ENCODE measurements at places on chromosomes 4 and X. TPM values are rescaled to one million over a fixed set of nuclear protein-coding genes. Genes with fewer than 3 reads are reported as not detected.

- DNase-seq, result peak; percentile 51
Measured at GRCh38 chr4:24244663-24245490, 339.5 kb downstream of the DHX15 start.

- DNase-seq, result no peak
Measured at GRCh38 chr4:153375303-153375702, 30.8 kb downstream of the MND1 start.

DNA sequence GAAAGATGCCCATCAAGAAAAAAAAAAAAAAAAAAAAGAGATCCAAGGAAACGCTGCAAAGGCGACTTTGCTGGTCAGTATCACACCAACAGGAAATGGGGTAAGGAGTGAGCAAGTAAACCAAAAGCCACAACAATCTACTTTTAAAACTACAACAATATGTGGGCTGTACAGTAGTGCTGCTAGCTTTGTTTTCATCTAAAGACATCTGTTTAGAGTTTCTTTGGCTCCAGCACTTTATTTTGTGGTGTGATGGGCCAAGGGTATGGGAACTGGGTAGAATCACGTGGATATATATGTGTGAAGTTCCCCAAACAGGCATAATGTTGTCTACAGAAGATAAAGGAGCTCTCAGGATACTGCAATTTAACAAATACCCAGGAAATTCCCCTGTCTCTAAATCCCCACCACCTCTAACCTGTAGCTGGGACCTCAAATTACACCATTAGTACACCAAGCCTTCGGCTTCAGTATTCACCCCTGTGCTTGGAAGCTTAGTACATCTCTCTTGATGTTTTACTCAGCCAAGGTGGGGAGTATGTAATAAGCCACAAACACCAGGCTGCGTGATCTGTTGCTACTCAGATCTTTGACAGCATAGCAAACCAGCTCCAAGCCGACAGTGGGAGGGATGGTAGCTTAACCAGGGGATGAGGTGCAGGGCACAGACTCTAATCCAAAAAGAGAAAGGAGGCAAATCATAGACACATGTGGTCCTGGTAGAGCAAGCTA is 207.9 kb downstream of the HS6ST2 start:
- DNase-seq, result no peak

- no peak for DNase-seq
Measured at GRCh38 chr4:53591372-53591892, at the start of gene LNX1. Gene LNX1 (minus strand): TSS chr4:53591486. CDS start chr4:53574002, 17,484 bp downstream.

DNA sequence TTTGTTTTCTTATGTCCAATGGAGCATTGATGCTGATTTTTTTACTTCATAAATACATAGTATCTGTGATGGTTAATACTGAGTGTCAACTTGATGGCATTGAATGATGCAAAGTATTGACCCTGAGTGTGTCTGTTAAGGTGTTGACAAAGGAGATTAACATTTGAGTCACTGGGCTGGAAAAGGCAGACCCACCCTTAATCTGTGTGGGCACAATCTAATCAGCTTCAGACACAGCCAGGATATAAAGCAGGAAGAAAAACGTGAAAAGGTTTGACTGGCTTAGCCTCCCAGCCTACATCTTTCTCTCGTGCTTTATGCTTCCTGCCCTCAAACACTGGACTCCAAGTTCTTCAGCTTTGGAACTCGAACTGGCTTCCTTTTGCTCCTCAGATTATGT is 230.6 kb upstream of the SPRY1 start:
- no peak for DNase-seq

GRCh38 chrX:22963196-22963595 is 36.6 kb upstream of the DDX53 start:
- DNase-seq, result no peak

GRCh38 chrX:72492499-72492898 is 80.1 kb downstream of the HDAC8 start:
- DNase-seq, result no peak

- no peak for DNase-seq
Measured at GRCh38 chr4:37415845-37416369, 171.4 kb downstream of the NWD2 start.

DNA sequence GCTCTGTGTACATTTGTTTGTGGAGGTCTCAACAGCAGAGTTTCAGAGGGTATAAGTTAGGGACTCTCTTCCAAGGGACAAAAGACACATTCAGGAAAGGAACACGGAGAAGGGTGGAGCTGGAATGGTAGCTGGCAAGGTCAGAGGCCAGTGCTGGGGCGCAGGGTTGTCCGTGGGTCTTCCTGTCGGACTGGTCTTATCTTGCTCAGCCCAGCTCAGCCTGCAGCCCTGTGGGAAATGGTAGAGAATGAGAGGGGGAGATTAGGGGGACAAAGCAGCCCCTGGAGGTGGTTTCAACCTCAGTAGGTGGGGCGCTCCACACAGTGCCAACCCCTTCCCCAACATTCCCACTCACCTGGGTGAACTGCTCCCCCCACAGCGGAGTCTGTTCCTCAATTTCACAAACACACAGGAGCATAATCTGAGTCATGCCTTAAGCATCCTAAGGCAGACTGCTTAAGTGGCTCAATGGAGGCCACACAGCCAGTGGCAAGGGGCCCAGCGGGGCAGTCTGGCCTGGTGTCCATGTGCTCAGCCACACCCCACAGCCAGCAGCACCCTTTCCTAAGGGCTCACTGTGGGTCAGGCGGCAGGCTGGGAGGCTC is 6.9 kb upstream of the HDAC6 start:
- no peak for DNase-seq

DNA sequence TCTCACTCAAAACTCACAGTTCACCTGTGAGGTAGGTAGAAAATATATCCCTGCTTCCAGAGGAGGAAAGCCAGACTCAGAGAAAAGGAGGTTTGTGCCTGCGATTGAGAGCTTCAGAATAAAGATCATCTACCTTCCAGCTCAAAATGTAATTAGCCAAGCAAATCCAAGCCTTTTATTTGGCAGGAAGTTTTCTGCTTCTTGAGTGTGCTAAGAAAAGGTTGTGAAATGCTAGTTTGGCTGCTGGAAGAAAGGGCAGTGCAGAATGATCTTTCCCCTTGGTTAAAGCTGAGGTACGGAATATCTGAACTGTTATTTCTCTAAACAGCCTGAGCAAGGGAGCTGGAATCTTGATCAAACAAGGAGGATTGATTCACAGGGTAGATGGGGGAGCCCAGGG is 59.7 kb upstream of the VCX3B start:
- no peak for DNase-seq

DNA sequence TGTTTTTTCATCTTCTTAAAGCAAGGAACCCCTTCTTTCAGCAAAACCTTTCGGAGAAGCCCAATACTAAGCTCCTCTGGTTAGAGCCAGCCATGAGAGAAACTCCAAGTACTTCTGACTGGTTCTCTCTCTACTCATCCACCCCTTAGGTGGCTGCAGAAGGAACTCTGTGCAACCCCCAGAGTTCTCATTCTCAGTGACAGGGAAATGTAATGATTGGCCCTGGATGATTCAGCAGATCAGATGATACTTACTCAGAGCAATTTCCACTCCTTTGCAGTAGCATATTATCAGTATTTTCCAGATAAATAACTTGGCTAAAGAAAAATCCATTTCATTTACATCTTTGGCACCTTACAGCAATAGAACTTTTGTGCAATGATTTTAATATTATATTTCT is 3.2 kb downstream of the SPP1 start:
- DNase-seq, result no peak

DNA sequence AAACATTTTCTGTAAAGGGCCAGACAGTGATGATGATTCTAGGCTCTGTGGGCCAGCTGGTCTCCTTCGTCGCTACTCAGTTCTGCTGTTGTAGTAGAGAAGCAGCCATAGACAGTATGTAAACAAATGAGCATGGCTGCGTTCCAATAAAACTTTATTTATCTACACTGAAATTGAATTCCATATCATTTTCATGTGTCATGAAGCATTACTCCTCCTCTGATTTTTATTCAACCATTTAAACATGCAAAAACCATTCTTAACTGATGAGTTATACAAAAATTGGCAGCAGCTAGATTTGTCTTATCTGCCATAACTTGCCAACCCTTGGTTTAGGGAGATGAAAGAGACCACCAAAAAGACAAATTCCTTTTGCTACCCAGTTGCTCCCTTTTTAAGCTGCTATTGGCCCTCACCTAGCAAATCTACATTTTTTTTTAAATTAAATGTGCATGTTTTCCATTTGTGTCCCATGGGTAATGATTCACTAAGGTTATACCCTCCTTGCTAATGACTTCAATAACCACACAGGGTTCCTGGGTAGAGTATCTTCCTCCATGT is 309.9 kb downstream of the DHX15 start:
- peak; percentile 58 for DNase-seq

DNA sequence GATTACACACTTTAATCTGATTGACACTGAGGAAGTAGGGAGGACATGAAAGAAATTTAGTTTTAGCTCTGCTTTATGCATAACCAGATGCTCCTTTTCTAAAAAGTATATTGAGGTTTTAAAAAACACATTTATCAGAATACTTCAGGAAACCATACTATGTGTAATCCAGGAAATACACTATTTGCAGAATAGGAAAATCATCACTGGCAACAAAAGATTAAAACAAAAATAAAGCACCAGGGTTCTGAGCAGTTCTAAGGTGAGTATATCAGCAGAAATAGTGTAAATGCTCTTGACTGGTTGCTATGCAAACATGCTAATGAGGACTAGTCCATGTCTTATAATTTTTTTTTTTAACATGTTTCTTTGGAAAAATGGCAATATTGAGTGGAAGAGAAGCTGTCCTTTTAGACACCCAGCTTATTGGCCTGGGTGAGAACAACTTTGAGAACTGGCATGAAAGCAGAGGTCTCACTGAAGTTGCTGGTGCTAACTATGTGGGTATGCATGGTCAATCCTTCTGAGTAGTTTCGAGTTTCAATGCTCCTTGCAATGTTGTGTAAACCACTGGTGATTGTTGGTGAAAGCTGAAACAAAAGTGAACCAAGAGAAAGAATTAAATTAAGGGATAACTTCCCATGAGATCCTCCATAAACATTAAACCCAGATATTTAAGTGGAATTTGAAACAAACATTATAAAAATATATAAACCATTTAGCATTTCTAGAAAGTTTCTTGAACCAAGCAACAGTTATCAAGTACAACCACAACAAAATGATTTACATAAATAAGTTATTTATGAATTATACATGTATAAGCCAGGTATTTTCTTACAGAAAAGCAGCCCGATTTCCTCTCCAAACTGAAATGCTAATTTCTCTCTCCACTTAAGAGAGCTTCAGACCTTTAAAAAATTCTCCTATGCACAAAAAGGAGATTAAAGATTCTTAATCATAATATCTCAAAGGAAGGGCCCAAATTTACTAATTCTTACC is 20.4 kb upstream of the SCD5 start:
- DNase-seq, result no peak

GRCh38 chr4:148852092-148852699 is 410.0 kb upstream of the NR3C2 start:
- no peak for DNase-seq

- DNase-seq, result no peak
Measured at GRCh38 chrX:19606902-19607301, 91.6 kb upstream of the MAP3K15 start.

GRCh38 chr4:74203467-74203866 is 45.5 kb downstream of the MTHFD2L start:
- no peak for DNase-seq

DNA sequence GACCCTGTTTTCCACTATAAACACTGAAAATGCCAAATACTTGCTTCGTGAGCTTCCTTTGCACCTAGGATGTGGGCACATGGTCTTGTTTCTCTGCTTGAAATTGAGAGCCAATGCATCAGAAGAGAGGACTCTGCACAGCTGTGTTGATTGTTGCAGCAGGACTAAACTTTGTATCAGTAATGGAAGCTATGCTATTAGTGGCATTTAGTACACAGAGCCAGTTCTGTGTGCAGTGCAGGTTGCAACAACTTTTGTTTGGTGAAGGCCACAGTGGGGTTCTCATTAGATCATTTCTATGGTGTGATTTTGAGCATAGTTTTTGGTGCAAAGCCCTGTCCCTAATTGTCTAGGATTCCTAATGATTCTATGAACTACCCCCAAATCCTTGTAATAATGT is 54.4 kb upstream of the ANKRD17 start:
- DNase-seq, result no peak

DNA sequence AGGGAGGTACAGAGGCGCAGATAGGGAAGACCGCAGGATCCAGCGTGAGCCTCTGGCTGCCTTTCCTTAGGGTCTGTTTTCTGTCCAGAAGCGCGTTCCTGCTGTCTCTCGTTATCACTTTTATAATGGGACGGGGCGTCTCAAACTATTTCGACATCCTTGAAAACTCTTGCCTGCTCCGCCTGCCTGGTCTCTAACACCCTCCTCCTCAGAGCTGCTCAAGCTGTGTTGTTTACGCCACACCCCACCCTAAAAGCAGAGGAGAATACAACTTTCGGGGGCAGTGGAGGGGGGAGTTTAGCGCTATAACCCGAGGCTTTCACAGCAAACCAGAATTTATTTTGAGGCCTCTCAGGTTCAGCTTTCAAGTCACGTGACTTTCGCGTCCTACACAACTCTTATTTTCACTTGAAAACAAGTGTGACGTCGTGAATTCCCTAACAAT is 646 bp upstream of the FAM3A start:
- DNase-seq, result peak; percentile 45

GRCh38 chr4:8320386-8320750 is 50.8 kb downstream of the HTRA3 start:
- no peak for DNase-seq

DNA sequence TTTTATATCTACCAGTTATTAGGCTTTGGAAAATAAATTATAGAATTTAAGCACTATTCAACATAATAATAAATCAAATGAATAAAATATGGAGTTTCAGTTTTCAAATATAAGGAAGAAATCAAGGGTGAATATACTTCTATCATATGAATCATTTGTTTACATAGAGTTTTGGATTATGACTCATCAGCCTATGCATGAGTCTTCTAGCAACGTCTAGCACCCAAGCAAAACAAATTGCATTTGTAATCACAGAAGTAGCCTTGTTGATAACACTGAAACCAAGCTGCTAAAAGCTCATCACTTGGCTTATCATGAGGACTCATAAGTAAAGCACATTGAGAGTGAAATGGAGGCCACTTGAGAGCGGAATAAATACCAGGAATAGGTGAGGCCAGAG is 434.6 kb downstream of the PCDH11X start:
- no peak for DNase-seq

- DNase-seq, result no peak
Measured at GRCh38 chrX:17462881-17463280, 87.9 kb downstream of the NHS start.

Gene MTM1
- polyA plus RNA-seq, result 5.6 TPM

Gene SRPK3
- polyA plus RNA-seq, result 247 TPM

Gene CSN1S1
- not detected for polyA plus RNA-seq

Gene MORF4L2
- polyA plus RNA-seq, result 257 TPM

Gene TMEM156
- 0.90 TPM for polyA plus RNA-seq

Gene TLR10
- polyA plus RNA-seq, result 0.63 TPM

Gene IL2RG
- 0.99 TPM for polyA plus RNA-seq

Gene GPRASP3
- 7.5 TPM for polyA plus RNA-seq

Gene CLDN22
- 0.14 TPM for polyA plus RNA-seq

Gene DDX53
- polyA plus RNA-seq, result not detected

Gene ZIC3
- polyA plus RNA-seq, result 0.06 TPM

All from muscle of back (tissue), 13 donors.